SHP77 (cell line): ENCODE measurements at places on chromosomes 3 and 15.

DNA sequence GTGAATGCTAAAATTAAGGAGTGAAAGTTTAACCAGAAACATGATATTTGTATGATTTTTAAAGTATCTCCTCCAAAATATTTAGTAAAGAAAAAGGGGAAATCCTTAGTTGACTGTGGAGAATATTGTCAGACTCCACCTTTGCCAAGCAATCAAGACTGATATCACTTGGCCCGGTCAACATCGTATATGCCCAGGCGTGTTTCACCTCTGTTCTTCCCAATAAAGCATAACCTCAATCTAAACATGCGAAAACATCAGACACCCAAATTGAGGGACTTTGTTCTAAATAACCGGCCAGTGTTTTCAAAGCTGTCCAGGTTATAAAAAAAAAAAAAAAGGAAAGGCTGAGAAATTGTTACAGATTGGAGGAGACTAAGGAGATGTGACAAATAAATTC, 54.2 kb upstream of the PPP4R2 start:
- no peak for DNase-seq

DNA sequence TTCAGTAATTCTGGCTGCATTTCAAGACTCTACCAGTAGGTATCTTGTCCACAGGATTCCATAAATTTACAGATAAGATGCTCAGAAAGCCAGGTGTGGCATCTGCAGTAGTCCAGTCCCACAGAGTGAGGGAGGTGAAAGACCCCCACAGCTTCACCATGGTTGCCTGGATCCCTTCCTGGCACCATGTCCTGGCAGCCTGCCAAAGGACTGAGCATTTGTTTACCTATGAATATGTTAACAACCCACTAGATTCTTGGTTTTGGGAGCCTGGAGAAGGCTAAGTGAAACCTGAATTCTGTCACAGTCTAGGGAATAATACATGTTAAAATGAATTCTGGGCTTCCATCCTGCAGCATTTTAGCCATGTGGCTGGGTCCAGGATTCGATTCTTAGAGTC, 14.9 kb downstream of the CHST2 start:
- DNase-seq = peak; percentile 11

- DNase-seq = no peak
These were observed 220.7 kb upstream of the SEMA6D start for GRCh38 chr15:47496343-47497185.

DNA sequence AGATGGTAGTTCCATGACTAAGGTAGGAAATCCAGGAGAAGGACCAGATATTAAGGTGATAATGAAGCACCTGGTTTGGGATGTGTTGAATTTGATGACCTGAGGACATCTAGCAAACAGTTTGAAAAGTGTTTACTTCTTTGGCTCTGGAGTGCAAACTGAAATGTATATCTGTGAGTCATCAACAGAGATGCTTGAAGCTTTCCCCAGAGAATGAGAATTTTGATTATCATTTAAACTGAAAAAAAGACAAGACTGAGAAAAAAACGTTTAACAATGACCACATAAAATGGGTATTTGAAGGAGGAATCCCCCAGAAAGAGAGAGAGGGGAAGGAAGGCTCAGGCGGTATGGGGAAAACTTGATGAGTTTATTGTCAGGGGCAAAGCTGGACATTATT, 20.7 kb upstream of the GSK3B start:
- no peak for DNase-seq

GRCh38 chr15:61831505-61831921, 228.7 kb downstream of the VPS13C start:
- peak; percentile 76 for DNase-seq

GRCh38 chr15:45551676-45552075, 29.1 kb upstream of the SLC30A4 start:
- no peak for DNase-seq
